ENCODE measurements at places on chromosomes 6 and 20. TPM values are rescaled to one million over a fixed set of nuclear protein-coding genes. Genes with fewer than 3 reads are reported as not detected.

- no peak for DNase-seq
These were observed 11.4 kb upstream of the VEGFA start for GRCh38 chr6:43758617-43759050.

- DNase-seq: no peak
These were observed 508.3 kb downstream of the PRKN start for GRCh38 chr6:162219266-162219665.

DNA sequence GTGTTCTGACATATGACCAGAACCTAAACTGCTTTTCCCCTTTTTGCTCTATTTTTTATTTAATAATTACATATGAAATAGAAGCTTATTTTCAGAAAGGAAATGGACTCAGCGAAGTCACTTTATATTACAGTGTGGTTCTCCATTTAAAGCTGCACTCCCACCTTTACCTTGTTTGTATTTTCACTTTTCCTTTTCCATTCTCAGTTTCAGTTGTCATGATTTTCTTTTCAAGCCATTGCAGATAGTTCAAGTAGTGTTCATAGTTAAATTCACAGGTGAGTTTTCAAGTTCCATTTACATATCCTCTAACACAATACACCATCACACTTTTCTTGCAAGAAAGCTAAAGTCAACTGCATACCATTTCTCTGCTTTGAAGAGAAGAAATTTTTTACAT is 400.2 kb downstream of the HACE1 start:
- DNase-seq: no peak

- no peak for DNase-seq
These were observed 139.2 kb upstream of the SASH1 start for GRCh38 chr6:148203281-148203925.

The HMGCLL1 gene
- total RNA-seq: 0.62 TPM

The UBD gene
- total RNA-seq: not detected

The ARHGAP40 gene
- 113 TPM for total RNA-seq

The SEL1L2 gene
- total RNA-seq: not detected

The RSPH4A gene
- 0.81 TPM for total RNA-seq
